ENCODE measurements at places on chromosomes 7 and 10.

GRCh38 chr10:24871011-24871935 lies 81.1 kb downstream of the PRTFDC1 start:
- DNase-seq, result no peak

DNA sequence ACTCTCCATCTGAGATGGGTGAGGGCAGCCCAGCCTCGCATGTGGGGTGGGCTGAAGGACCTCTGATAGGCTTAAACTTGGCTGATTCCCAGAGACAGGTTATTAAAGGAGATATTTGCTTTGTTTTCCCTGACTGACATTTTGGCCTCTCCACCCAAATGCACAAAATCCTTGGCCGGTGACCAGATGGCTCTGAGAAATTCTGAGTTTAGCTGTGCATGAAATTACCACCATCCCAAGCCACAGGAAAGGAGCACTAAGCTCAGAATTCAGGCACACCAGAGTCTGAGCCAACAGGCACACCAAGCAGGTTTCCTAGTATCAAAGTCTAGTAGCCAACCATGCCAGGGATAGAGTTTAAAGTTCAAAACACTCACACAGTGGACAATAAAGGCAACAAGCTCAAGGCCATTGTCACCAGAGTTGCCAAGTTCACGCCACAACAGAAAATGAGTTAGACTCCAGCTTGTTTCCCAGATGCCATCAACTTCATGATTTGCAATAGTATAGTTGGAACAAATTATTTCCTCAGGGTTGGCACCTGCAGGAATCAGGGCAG lies 387.6 kb downstream of the KCNMA1 start:
- no peak for DNase-seq

- no peak for DNase-seq
These were observed 119.4 kb downstream of the GNAT3 start for GRCh38 chr7:80392229-80393169.

DNA sequence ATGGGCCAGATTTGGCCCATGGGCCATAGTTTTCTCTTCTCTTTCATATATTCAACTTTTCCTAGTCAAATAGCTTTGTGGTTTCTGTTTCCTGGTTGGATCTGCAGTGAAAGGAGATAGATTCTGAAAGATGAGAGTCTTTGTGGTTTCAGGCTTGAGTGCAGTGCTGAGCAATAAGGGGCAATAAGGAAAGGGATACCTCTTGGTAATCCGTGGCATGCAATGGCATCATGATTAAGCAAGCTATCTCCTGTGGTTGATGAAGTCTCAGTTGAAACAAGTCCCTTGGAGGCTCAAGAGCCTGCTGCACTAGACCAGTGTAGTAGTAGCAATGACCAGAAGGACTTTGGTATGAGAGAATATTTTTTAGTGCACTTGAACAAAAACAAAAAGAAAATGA lies 187.7 kb upstream of the CNTNAP2 start:
- no peak for DNase-seq

GRCh38 chr7:17139081-17139480 lies 159.4 kb upstream of the AHR start:
- peak; percentile 33 for DNase-seq

DNA sequence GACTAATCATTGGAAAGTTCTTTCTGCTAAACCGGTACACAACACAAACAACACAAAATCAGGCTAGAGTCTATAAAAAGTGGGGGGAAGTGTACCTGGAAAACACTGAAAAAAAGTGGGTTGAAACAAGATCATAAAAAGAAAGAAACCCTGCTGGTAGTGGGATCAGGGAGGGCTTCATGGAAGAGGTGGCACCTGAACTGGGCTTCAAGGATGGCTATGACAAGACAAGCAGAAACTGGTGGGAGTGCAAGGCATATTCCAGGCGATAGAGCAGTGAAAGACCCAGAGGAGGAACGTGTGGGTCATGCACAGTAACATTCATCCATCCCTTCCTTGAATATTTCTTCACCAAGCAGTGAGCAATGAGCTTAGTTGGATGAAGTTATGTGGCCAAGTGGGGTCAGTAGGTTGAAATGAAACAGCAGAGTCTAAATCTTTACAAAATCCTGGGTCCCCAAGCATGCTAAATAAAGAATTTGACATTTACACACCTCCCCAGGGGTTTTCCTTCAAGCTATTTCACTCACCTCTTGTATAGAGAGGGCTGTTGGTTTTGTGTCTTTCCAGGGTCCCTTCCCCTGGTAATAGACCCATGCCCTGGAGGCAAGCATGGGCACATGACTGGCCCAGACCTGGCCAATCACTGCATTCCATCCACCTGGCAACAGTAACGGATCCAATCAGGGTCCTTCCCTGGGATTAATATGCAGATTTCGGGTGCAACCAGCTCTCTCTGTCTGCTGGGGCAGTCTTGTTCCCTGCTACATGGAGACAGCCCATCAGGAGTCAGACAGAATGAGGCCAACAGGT lies 38.2 kb downstream of the SPOCK2 start:
- no peak for DNase-seq

GRCh38 chr10:100997360-100998182 lies 2.0 kb upstream of the LZTS2 start:
- peak; percentile 61 for DNase-seq

DNA sequence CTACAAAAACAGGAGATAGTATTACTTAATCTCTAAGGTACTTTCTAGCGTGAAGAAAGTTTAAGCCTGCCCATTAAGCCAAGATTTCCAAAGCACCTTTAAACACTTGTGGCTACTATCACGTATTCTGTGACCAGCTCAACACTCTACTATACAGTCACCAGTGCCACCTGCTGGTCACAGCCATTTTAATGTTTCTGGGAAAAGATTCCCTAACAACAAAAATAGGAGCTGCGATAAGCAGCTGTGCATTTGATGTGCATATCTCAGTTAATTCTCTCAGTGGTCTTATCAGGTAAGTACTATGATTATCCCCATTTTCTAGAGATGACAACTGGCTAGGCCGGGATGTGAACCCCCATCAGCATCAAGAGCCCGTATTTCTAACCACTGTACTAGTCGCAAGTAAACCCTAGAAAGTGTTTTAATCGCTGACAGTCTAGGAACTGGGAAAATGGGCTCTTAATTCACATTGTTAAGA lies 860 bp downstream of the SEC31B start:
- peak; percentile 52 for DNase-seq

DNA sequence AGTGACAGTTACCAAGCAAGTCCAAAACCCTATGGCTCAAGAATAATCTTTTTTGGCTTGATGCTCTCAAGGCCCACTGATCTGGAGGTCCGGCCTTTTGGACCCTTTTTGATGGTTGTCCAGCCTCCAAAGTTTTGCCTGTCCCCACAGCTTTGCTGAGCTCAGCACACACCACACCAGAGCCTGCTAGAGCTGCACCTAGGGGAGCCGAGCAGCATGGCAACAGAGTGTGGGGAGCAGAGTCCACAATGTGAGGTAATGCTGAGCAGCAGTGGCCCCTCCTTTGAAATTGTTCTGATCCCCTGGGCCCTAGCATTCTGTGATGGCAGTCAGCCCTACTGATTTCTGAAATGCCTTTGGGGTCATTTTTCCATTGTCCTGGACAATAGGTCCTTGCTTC lies 9.3 kb downstream of the GIMAP7 start:
- DNase-seq, result no peak

GRCh38 chr7:12524794-12525386 lies 45.6 kb upstream of the SCIN start:
- DNase-seq, result peak; percentile 11

DNA sequence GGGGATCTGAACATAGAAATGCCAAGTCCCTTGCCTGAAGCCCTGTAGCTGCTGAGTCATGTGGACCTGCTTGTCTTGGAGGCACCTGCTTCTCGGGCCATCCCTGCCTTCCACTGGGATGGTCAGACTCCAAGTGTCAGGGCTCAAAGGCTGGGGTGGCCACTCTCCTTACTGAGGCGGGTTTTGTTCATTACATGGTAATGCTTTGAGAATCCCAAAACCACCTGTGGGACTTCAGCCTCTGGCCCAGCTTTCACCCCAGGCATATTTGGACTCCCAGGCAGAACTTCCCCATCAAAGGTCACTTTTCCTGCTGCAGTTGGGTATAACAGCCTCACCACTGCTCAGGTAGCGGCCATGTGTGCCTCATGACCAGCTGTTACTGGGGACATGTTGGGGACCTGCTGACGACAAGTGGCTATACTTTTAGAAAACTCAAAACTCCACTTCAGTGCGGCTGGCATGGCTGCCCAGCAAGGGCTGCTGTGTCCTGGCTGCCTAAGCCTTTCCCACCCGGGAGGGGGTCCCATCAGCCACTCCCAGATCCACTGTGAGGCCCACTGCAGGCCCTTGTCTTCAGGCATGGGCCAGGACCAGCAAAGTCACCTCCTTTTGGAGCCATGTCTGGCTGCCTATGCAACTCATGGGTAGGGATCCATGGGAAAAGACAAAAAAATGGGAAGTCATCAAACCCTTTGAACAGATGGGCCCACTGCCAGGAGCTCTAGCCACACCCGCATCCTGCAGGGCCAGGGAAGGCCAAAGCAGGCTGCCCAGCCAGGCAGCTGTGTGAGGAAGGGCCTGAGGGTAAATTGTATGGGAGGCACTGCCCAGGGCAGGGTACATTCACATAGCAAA lies 96.7 kb downstream of the ARHGAP22 start:
- DNase-seq, result no peak

DNA sequence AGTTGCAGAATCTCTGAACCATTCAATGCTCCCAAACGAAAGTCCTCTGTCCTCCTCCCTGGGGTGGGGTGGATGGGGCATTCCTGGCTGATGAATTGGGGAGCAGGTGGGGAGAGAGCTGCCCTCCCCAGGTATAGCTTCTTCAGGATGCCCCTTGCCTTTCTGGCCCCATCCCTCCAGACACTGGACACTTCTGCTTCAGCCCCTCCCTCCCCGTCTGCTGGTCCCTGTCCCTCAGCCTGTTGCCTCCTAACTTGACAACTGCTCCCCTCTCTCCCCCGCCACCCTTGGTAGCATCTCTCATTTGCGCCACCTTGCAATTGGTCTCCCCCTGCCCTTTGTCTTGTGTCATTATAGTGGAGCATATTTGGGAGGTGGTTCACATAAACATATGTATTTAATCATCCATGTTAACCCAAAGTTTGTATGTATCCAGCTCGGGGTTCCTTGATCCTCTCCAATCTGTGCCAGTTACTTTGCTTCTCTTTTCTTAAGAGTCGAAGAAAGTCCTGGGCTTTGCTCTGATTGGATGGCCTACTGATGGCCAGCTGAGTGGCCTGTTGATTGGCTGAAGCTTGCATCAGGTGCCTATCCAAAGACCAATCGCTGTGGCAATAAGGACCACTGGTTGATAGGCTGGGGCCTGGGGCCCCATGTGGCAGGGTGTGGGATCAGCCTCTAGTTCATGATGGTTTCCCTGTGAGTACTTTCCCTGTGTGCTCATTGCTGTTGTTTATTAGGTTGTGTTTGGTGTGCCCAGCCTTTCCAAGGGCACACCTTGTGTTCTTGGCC lies 4.0 kb upstream of the GCK start:
- DNase-seq, result no peak

GRCh38 chr7:24501443-24502134 lies 71.7 kb upstream of the PALS2 start:
- DNase-seq, result no peak

DNA sequence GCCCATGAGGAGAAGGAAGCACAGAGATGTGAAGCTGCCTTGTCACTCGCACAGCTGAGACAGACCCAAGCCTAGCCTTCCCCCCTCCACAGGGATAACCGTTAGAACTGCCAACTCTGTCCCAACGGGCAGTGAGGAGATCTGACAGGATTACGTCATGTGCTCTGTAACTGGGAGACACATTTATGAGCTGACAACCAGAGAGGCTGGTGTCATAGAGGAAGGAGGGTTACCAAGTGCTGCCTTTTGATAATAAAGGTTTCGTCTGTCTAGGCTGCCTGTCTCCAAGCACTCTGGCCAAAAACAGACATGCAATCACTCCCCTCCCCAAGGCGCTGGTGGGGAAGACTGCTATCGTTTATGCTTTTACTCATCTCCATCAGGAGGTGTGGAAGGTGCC lies 165.9 kb downstream of the PLXNA4 start:
- DNase-seq, result no peak

DNA sequence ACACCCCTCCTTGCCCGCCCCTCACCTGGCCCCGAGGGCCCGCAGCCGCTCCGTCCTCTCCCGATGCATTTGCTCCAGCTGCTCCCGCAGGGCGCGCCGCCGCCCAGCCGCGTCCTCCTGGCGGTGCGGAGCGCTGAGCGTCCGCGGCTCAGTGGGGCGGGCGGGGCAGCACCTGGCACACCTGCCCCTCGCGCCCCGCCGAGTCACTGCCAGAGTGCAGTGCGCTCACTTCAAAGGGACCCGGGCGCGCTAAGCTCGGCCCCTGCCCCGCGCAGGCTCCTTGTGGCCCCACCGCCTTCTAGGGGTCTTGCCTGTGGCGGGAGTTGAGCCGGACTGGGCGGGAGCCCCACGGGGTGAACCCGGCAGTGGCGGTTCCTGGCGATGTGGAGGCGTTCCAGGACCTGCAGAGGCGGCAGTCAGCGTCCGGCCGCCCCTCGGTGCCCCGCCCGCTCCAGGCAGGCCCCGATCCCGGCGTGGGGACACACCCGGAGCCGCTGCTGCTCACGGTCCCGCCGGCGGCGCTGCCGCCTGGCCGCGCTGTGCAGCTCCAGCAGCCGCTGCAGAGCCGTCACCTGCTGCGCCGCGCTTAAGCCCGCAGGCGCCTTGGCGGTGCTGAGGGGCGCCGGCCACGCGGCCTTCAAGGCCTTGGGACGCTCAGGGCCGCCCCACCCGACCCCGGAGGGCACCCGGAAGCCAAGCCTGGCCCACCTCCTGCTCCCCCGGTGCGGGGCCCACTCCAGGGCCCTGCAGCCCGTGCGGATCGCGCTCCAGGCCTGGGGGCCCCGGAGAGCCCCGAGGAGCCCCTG lies 6.7 kb downstream of the ATP6V1F start:
- DNase-seq, result no peak

GRCh38 chr10:88032566-88032965 lies 169.1 kb downstream of the PTEN start:
- DNase-seq, result no peak

DNA sequence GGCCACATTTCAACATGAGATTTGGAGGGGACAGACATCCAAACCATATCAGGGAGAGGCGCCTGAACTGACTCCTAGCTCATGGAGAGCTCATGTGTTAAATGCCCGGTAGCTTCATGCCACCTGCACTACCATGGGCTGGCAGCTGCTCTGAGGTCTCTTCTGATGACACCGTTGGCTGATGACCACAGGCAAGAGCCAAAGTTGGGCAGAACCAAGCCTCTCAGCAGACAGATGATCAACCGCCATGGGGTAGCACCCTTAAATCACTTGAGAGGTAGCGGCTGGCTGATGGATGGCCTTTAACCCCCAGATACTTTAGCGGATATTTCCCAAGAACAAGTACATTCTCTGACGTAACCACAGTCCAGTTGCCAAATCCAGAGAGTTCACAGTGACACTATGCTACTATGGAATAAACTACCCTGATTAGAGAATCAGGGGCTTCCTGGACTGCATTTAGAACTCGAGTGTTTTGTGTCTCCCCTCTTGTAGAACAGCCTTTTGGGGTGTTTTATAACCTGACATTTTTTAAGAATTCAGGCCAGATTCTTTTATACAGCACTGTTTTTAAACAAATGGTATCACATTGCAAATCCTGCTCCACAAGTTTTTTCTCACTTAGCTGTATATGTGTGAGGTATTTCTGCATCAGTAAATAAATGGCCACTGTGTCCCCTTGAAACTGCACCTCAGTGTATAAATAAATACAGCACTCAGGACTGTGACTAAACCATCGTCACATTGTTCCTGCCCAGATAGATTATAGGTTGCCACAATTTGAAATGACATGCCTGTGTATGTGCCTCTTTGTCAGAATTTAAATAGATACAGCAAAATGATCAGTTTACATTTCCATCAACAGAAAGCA lies 30.8 kb upstream of the DRGX start:
- no peak for DNase-seq

- peak; percentile 40 for DNase-seq
These were observed 596.6 kb downstream of the SDK1 start for GRCh38 chr7:3897430-3898372.

- no peak for DNase-seq
These were observed 4.2 kb upstream of the IGFBP1 start for GRCh38 chr7:45884136-45884535.

Data from CD4-positive, alpha-beta T cell treated with Interleukin-6 at 100 ng/mL for 8 hours (primary cell).